ENCODE measurements at places on chromosomes 1 and 21.
A peak's percentile ranks its signal among the peaks of the same experiment; 100 is the strongest.

GRCh38 chr1:151165281-151165737 lies 393 bp downstream of the LYSMD1 start:
- DNase-seq: peak; percentile 51

GRCh38 chr1:37159102-37159501 lies 124.8 kb upstream of the GRIK3 start:
- no peak for DNase-seq

DNA sequence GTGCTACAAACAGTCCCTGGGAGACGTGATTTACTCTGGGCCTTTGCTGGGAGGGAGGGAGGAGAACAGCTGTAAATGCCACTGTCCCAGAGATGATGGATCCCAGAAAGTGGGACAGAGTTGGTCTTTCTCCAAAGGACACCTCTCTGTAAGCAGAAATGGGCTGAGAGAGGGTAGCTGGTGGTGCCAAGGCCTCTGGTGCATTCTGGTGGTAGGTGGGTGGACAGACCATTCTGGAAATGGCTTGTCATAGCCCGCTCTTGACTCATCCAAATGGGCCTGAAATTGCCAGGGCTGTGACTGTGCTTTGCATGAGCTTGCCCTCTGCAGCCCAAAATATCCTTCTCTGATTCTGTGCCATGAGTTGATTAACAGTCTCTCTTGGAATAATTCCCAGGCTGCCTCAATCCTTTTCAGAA lies 36.1 kb downstream of the CCDC185 start:
- no peak for DNase-seq

DNA sequence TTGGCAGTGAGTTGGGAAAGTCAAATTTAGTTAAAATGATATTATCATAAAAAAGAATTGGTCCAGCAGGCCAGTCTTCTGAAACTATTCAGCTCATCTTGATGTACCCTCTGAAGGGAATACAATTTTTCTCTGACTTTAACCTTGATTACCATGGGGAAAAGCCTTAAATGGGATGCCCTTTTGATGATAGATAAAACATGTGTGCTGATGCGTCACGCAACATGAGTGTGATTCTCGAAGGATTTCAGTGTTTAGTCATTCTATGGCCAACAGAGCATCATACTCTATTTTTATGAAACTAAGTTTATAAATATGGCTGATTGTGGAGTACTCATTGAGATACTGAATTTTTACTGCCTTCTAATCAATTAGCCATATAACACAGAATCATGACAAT lies 171.5 kb downstream of the ZNF281 start:
- DNase-seq: no peak

GRCh38 chr1:83928396-83928795 lies 70.5 kb downstream of the TTLL7 start:
- no peak for DNase-seq

DNA sequence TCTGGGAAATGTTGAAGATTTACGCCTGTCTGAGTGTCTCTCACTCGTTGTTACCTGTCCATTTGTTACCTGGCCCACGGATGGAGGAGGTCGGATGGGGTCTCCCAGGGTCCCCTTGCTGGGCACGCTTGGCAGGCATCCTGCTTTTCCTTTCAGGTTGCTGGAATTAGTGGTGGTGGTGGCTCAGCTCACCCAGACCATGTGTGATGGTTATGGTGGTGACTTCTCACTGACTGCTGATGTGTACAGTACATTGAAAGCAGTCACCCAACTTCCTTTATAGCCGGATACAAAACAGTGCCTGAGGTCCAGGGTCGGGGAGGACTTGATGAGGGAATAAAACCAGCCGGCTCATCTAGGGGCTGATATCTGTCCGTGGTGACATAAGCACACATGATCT lies 19.5 kb downstream of the MAPKAPK2 start:
- DNase-seq: no peak

- DNase-seq: no peak
Measured at GRCh38 chr1:110466646-110467280, 15.8 kb downstream of the PROK1 start.

- DNase-seq: peak; percentile 62
Measured at GRCh38 chr1:24586970-24587820, 31.3 kb downstream of the NCMAP start.

- DNase-seq: no peak
Measured at GRCh38 chr21:26877018-26877417, 31.8 kb upstream of the ADAMTS1 start.

- no peak for DNase-seq
Measured at GRCh38 chr21:24076179-24076578, 1531.1 kb downstream of the MRPL39 start.

DNA sequence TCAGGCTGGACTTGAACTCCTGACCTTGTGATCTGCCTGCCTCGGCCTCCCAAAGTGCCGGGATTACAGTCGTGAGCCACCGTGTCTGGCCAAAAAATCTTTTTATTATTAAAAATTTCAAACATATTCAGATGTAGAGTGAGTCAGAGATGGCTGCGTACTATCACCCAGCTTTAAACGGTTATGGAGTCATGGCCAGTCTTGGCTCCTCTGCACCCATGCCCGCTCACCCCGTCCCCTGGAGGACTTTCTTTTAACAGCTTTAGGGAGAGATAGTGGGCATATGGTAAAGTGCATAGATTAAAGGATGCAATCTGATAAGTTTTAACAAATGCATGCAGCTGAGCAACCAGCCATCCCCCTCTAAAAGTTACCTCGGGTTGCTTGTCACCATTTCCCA lies 51.8 kb downstream of the TNFRSF8 start:
- DNase-seq: no peak

DNA sequence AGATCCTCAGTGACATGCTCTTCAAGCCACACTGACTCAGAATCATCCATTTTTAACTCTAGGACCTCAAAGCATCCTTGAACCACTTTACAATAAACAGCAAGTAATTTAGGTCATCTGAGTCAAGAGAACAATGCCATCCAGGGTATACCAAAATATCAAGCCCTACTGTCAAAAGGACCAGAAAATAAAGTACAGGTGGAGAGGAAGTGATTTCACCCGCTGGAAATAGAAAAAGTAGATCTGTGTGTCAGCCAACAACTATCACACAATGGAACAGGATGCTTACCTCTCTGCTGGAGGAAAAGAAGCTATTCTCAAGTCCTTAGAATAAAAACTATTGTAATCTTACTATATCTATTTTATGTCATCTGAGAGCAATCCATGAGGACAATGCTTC lies 37.0 kb downstream of the RERE start:
- DNase-seq: no peak

DNA sequence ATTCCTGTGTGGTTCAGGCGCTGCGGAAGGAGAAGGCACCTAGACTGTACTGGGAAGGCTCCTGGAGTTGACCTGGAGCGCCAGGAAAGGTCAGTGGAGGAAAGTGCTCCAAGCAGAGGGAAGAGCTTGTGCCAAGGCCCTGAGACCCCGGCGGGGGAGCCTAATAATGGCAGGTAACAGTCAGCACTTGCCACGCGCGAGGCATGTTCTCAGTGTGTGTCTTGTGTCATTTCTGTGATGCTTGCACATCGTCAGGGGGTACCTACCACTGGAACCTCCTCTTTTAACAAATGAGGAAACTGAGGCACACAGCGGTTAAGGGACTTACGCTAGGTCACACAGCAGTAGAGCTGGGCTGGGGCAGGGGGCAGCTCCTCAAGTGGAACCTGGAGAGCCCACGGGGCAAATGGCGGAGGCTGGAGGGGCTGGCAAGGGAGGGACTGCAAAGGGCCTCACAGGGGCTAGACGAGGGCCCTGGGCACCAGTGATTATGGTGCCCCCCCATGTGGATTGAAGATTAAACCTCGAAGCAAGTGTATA lies 976 bp upstream of the BMP8B start:
- DNase-seq: no peak

DNA sequence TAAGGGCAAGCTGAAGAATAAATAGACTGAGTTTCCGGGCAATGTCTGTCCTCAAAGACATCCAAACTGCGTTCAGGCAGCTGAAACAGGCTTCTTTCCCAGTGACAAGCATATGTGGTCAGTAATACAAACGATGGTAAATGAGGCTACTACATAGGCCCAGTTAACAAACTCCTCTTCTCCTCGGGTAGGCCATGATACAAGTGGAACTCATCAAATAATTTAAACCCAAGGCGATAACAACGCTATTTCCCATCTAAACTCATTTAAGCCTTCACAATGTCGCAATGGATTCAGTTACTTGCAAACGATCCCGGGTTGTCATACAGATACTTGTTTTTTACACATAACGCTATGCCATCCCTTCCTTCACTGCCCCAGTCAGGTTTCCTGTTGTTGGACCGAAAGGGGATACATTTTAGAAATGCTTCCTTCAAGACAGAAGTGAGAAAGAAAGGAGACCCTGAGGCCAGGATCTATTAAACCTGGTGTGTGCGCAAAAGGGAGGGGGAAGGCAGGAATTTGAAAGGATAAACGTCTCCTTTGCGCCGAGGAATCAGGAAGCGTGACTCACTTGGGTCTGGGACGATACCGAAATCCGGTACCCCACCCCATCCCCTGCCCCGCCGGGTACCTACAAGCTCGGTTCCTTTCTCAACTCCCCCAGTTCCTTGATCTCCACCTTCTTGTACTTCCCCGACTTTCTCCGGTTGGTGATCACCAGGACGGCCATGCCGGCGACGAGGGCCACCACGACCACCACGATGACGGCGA lies 1.3 kb downstream of the TACSTD2 start:
- DNase-seq: no peak

DNA sequence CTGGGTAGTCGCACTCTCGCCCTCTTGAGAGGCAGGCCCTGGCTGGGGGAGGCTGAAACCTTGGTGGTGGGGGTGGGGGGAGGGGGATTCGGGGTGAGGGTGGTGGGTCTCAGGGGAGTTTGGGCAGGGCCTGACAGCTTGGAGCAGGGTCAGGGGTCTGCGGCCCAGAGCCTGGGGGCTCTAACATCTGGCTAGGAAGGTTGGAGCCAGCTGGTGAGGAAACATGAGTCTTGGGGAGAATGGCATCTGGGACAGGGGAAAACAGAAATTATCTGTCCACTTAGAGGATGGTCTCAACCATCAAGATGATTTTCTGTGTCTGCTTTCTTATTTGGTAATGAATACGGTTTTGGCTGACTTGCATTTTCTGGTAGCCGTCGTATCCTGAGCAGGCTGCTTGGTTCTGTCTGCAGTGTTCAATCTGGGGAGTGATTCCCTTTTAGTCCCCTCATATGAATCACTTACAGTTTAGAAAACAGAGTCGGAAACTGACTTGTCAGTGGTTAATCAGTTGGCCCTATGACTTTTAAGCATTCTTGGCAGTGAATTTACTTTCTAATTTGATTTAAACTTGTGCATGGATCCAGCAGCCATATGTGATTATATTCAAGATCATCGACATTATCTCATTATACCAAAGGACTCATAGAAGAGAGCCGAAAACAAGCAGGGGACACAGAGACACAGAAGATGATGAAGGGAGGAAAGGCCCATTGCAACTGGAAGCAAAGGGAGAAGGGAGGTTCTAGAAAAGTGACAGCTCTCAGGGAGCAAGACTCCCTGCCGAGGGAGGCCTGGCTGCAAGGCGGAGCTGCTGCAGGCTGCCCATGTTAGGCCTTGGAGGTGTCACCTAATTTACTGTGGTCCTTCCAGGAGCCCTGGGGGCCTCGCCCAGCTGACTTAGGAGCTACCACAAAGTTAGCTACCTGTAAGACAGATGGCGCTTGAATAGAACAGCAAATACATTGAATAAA lies 237.6 kb downstream of the SDCCAG8 start:
- no peak for DNase-seq

- no peak for DNase-seq
Measured at GRCh38 chr1:43783671-43784205, 76.4 kb downstream of the ST3GAL3 start.

DNA sequence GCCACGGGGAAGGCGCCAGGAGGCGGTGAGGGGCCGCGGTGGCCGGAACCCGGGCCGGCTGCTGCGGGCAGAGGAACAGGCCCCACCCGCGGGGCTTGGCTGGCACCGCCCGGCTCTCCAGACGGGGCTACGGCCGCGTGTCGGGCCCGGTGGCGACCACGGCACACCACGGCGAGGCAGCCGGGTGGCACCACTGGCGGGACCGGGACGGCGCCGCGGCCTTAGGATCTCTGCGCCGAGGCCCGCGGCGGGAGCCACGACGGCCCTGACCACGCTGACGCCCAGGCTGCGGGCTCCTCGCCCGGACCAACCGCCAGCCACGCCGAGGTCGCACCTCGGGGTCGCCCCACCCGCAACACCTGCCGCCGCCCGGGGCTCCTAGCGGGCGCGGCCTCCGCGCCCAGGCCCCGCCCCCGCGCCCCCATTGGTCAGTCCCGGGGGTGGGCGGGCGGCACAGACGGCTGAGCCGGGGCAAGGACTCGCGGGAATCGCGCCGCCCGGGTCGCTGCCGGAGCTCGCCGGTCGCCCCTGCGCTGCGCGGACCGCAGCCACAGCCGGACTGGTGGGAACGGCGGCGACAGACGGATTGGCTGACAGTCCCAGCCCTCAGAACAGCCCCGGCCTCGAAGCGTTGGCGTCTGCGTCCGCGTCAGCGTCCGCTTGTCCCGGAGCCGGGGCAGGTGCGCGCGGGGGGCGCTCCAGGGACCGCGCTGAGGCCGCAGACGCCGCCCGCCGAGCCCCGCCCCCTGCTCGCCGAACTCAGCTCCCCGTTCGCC lies at the start of gene BMP8A:
BMP8A (plus strand) TSS at position 491 of the 776 bp plus-strand sequence. CDS start 356 bp downstream, outside the sequence.
- DNase-seq: no peak

DNA sequence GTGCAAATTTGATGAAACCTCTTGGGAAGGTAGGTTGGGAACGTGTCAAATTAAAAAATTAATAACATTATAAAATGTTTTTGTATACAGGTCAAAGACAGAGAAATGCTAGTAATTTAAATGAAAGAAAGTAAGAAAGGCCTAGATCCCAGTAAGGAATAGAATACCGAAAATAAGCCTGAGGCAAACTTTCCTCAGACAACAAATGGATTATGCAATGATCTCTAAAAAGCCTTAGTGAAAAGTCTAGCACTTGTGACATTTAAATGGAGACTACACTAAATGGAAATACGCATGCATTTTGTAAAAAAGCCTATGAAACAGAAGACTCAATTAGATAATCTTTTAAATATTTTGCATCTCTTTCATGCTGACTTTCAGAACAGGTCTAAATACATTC lies 138.5 kb upstream of the ZNHIT6 start:
- no peak for DNase-seq

DNA sequence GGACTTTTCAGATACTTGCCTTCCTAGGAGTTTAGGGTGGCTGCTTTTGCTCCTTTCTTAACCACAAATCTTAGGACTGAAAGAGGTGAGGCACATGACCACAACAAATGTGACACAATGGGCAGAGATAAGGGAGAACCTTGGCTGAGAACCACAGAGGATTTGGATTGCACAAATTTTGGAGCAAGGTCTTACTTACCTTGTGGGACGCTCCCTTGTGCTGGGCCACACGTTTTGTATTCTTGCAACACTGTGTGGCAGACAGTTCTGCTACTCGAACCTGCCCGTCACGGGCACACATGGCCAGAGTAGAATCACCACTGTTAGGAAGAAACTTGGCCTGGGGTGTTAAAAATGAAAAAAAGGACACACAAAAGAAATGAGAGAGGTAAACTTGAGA lies 23.9 kb downstream of the DCAF8 start:
- peak; percentile 16 for DNase-seq

DNA sequence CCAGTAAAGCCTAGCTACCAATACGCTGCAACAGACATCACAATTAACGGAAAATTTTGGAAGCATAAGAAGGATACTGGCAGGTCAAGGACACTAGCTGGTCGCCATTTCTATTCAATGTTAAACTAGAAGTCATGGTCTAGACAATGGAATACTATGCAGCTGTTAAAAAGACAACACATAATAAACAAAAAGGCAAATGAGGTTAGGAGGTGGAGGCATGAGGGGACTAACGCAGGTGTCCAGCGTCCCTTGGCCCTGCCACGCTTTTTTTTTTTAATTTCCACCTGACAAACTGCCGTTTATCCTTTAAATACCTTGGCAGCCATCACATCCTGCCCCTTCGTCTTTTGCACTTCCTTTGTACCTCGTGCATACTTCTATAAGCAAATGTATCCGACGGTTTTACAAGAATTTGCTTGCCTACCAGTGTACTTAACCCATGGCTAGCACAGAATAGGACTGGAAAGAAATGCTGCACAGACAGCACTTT lies 698 bp upstream of the SLC22A15 start:
- DNase-seq: peak; percentile 17
